ENCODE measurements at places on chromosomes 4 and X.

DNA sequence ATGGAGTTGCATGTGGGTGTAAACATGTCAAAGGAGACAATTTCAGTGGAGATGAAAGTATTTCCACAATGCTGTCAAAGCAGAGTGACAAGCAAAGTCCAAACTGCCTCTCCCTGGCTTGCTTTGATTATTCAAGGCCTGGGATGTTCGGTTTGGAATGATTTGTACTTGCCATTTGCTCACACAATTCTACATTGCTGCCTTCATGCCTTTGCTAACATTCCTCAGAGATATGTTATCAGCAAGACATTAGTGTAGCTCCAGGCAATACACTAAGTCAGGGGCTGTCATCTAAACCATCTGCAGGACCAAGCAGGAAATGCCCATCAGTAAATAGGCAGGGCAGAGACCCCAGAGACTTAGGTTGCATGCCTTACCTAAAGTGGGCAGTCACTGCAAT lies 79.6 kb upstream of the C1QTNF7 start:
- no peak for DNase-seq

- peak; percentile 53 for DNase-seq
Measured at GRCh38 chrX:39642071-39642470, 455.7 kb downstream of the BCOR start.

DNA sequence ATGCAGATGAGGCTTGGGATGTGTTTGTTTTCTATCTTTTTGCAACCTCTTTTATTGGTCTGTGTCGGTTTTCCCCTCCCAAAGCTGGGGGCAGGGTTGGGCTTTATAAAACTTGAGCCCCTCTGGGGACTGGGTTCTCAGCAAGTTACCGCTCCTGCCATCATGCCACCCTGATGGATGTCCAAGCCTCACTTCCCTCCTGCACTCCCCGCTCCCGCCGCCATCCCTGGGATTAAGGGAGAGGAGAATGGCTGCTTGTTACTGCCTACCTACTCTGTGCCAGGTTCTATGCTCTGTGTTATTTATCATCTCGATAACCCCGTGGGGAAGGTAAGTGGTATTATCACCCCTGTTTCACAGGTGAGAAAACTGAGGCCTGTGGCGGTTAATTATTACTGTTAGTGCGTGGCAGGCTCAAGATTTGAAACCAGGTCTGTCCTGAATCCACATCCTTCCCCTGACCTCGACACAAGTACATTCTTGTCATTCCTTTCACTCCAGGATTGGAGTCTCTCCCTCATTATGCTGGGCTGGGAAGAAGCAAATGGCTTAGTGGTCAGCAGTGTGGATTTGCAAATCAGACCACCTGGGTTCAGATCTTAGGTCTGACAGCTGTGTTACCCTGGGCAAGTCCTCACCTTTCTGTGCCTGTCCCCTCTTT lies 4.5 kb downstream of the UBA1 start:
- DNase-seq = no peak

DNA sequence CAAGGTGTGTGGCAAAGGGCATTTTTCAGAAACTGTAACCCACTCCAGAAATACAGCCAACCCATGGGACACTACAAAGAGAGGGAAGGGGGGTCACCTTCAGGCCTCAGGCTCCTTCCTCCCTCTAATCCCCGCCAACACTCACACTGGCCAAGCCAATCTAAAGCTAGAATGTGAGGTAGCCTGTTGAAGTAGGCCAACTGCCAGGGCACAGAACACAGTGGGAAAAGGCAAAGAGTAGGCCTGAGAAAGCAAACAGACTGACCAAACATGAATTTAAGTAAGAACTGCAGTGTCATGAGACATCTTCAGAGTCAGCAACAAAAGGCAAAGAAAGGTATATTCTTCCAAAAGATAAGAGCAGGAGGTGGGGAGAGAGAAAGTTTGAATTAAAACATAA lies 289.0 kb downstream of the HNRNPD start:
- no peak for DNase-seq

- no peak for DNase-seq
Measured at GRCh38 chr4:40192114-40193015, 4.5 kb upstream of the RHOH start.

GRCh38 chr4:6891436-6892170 lies 18.0 kb upstream of the TBC1D14 start:
- DNase-seq = no peak

DNA sequence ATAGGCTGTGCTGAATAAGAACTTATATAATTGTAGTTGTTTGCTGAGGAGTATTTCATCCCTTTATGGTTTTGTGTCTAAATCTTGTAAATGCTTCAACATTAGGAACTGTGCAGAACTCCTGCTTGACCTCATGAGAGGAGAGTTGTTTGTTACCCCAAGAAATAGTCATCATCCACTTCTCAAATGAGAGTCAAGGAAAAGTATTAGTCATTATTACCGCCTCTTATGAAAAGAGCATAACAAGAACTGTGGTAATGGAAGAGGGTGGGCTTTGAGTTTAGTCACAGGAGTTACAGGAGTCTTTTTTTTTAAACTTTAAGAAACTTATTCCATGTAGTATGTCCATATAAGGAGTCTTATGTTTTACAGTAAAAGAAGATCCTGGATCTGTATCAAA lies 132.9 kb downstream of the RAP1GDS1 start:
- DNase-seq = no peak

All from NCI-H146 (cell line).